ENCODE measurements at places on chromosomes 16 and 17. TPM values are rescaled to one million over a fixed set of nuclear protein-coding genes. Genes with fewer than 3 reads are reported as not detected.

Gene CCL2
- 24.8 TPM for total RNA-seq

Gene KRTAP4-4
- total RNA-seq: not detected

Gene MPV17L
- total RNA-seq: 4.4 TPM

Gene NUPR1
- total RNA-seq: 14.3 TPM

Gene GP1BA
- total RNA-seq: not detected

Gene HOXB3
- total RNA-seq: 6.6 TPM

Measured in A549 treated with CORT108297 at 1 μM for 4 hours (cell line).